ENCODE measurements at places on chromosomes 3 and 15.

- no peak for DNase-seq
Observed at GRCh38 chr3:78049521-78049920, 1009.6 kb downstream of the ROBO2 start.

- no peak for DNase-seq
Observed at GRCh38 chr3:6250167-6250566, 610.7 kb upstream of the GRM7 start.

GRCh38 chr3:88180398-88180999 is 30.7 kb downstream of the C3orf38 start:
- DNase-seq: peak; percentile 17

- no peak for DNase-seq
Observed at GRCh38 chr3:23071758-23072157, 131.4 kb upstream of the UBE2E2 start.

GRCh38 chr15:87268675-87269074 is 987.9 kb downstream of the NTRK3 start:
- DNase-seq: no peak

Data from SW 1271 (cell line).